ENCODE measurements at places on chromosomes 3 and 15.

GRCh38 chr15:28456476-28457395 is 76.0 kb downstream of the GOLGA8G start:
- no peak for DNase-seq

DNA sequence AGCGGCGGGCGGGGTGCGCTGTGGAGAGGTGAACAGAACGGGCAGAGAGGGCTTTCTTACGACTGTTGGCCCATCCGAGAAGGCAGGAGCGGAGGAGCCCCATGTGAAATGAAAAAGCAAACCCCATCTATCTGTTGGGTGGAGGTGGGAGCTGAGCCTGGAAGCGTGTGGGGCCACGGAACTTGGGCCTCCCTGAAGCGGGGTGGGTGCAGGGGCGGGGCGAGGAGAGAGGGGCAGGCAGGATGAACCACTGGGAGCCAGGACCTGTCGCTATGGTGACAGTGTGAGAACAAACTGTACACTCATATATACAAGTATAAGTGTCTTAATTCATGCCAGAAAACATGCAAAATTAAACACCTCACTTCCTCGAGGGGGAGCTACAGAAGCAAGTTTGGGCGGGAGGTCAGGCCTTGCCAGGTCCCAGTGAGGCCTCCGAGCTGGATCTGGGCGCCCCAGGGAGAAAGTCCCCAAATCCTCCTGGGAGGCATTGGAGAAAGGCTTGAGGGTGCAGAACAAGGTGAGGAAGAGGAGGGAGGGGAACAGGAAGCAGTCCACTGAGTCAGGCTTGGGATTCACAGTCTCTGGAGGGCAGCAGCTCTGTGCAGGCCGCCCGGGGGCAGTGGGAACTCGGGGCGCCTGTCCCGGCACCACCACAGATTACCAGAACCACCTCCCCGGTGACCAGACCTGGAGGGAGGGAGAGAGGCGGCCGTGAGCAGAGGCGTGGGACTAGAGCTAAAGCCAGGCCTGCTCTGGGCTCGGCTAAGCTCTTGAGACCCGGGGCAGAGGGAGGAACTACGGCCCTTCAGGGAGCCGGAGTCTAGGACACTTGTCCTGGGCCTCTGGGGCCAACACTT is 34.8 kb downstream of the RBPMS2 start:
- DNase-seq = no peak

GRCh38 chr15:40055576-40056293 is 16.8 kb upstream of the SRP14 start:
- DNase-seq = no peak

DNA sequence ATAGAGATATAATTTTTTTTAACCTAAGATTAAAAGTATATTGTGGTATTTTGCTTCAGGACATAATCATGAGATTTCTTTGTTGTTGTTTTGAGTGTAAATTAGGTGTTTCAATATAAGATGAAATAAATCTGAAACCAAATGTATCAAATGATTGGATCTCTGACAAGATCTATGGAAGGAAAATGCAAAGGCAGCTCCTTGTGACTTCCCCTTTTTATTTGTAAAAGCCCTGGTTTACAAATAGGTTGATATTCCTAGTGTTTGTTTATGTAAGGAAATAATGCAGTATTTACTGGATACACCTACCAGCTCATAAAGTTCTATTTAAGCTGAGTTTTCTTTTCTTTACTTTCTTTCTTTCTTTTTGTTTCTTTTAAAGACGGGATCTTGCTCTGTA is 35.9 kb downstream of the STT3B start:
- DNase-seq = no peak

DNA sequence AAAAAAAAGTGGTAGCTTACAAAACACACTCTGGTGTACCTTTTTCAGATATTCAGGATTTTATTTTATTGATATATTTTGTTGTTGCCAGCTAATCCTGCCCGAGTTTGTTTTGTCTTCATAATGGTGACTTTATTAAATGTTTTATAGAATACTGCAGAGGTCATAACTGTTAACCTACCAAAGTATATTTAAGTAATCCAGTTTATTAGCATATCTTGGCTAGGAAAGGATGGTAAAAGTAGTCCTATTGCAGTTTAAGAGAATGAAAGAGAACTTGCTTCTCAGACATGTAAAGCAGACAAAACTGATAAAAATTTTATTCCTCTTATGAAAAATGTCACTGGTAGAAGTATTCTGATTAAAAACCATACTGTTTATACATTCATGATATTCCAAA is 59.2 kb upstream of the IGSF10 start:
- no peak for DNase-seq

GRCh38 chr3:159654183-159655134 is 334.2 kb upstream of the IL12A start:
- no peak for DNase-seq

GRCh38 chr15:63107895-63108546 is 13.6 kb upstream of the LACTB start:
- no peak for DNase-seq

- DNase-seq = no peak
These were observed 45.5 kb downstream of the HPS3 start for GRCh38 chr3:149174901-149175300.

GRCh38 chr15:73156431-73157191 is 104.3 kb downstream of the NEO1 start:
- no peak for DNase-seq

DNA sequence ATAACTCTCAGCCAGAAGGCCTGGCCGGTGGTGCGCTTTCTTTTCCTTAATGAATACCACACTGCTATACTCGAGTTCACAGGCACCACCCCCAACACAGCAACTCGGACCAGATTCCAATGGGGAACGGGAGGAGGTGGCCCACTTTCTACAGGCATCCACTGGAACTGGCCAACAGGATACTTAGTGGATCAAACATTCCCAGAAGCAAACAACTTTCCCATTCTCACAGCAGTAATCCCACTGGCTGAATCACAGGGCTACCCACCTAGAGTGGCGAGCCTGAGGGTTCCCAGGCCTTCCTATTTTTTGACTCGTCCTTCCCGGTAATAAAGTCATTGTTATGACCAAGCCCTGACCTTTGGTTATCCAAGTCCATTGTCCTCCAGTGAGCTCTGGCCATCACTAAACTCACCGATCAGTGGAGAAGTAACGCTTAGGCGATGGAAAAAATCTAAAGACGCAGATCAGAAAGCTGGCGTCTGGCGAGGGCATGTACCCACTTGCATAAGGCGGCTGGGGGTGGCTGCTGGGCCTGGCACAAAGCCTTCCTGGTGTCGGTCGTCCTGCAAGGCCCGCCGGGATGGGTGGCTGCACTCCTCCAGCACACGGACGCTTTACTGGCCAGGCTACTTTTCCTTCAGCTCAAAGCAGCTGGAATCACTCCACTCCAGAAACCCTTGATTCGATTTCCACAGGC is 1.2 kb downstream of the EOGT start:
- no peak for DNase-seq

GRCh38 chr15:69415381-69415780 is 1.2 kb downstream of the KIF23 start:
- DNase-seq = no peak

- DNase-seq = no peak
These were observed 139.6 kb upstream of the ADAMTS9 start for GRCh38 chr3:64827431-64827830.

- DNase-seq = no peak
These were observed 55.4 kb upstream of the ARHGEF3 start for GRCh38 chr3:56857178-56857577.
